ENCODE measurements at places on chromosomes 3 and 15.

DNA sequence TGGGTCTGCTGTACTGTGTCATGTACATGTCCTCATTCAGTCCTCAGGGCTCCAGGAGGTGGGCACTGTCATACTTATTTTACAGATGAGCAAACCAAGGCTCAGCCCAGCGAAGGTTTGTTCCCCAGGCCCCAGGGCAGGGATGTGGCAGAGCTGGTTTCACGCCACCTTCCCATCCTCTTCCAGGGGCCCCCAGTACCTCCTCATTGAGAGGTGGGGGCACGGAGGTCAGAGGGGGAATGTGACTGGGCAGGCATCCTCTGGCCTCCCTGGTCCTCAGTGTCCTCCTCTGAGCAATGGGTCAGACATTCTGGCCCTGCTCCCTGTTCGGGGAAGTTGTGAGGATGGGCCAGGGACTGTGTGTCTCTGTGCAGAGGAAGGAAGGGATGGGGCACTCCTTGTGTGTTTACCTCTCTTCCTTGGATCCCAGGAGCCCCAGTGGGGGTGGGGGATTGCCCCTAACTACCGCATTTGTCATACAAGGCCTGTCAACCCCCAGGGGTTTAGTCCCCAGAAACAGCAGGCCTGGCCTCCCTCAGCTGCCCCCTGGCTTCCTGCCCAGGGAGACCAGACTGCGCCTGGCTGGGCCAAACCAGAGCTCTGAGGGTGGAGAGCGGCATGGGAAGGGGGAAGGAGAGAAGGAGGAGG is 65.9 kb upstream of the LCTL start:
- DNase-seq, result no peak

DNA sequence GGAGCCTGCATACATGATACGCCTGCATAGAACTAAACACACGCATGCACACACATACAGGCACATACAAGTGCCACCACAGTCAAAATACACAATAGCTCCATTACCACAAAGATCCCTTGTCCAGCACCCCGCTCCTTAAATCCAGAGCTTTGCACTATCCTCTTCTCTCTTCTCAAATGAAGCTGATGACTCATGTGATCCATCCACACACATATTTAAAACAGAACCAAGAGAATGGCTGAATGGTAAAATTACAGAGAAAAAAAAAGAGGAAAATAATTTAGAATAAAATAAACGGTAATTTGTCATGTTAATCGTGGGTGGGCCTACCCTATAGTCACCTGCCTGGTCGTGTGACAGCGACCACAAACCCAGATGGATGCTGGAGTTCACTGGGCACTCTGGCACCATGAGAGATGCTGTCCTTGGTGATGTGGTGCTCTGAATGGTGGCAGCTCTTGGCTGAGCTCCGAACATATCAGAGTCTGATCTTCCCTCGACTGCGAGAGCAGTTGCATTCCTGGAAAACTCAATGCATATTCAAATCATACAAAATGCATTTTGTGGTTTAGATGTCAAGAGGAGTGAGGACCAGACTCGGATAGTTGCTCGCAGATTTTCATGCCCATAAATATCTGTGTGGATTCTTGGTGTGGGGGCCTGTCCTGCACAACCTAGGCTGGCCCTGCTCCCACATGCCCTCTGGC is 8.9 kb downstream of the IQSEC1 start:
- DNase-seq, result no peak

GRCh38 chr3:9032231-9032777 is 69.0 kb upstream of the RAD18 start:
- DNase-seq, result no peak

GRCh38 chr3:48194446-48195071 is 6.3 kb upstream of the CDC25A start:
- peak; percentile 55 for DNase-seq

DNA sequence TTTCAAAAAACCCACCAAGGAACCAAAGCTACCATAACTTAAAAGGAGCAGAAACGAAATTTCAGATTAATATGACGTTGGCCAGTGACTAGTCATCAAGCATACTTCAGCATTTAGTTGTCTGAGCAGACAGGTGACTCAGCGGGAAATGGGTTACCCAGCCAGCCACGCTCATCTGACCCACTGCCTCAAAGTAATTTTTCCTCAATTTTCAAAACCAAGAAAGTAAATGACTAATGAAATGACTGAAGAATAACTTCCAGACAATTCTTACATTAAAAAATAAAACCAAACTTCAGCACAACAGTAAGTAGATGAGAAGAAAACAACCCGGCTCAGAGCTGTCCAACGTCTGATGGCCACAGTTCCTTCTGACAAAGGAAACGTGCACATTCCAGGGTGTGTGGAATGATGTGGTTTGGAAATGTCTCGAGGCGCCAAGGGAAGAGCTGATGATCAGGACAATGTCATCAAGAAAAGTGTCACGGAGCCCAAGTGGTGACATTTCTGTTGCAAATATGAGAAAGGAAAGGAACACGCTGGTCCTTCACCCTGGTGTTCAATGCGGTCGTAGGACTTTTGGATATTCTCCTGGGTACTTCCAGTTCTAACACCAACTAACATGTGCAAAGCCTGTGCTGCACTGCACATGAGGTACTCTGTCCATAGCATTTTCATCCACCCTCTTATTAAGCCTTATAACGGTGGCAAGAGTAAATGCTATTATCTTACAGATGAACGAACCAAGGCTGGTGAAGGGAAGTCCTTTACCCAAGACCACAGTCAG is 79.1 kb downstream of the FOXP1 start:
- DNase-seq, result no peak

GRCh38 chr15:99248000-99248715 is 1.2 kb downstream of the TTC23 start:
- no peak for DNase-seq

DNA sequence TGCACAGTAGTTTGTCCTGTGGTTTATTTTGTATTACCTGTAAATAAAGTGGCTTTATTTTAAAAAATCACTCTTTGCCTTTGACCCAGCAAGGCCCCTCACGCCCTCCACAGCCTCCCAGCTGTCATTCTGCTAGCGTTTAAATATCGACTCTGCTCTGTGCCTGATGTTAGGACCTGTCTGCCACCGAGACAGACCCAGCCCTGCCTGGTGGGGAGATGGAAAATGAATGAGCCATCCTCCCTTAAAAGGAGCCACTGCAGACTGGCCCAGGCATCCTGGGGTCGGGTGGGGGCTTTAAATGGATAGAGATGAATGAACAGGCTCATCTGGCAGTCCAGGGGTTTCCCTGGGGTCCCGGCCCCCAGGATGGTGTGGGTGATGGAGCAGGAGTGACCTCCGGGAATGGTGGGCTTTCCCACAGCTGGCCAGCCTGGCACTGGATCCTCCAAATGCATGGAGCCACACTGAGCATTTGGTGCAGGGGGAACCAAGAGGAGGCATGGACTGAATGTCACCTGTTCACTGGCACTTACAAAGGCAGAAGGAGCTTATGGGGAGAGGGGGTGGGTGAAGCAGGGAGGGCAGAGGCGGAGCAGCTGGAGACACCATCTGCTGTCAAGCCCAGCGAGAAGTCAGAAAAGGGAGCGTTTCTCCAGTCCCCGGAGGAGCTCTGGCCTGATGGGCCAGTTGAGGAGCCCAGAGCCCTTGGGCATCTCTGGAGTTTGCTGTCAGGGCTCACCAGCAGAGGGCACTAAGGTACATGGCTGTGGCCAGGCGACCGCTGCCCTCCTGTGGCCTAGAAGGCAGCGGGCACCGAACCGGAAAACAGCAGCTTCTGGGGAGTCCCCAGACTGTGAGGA is 11.9 kb downstream of the GRM2 start:
- DNase-seq, result peak; percentile 75

GRCh38 chr3:38254872-38255271 is 10.7 kb upstream of the SLC22A13 start:
- no peak for DNase-seq
